ENCODE measurements at places on chromosomes 1 and 21.

- no peak for DNase-seq
Measured at GRCh38 chr1:57336793-57337192, 87.1 kb downstream of the DAB1 start.

DNA sequence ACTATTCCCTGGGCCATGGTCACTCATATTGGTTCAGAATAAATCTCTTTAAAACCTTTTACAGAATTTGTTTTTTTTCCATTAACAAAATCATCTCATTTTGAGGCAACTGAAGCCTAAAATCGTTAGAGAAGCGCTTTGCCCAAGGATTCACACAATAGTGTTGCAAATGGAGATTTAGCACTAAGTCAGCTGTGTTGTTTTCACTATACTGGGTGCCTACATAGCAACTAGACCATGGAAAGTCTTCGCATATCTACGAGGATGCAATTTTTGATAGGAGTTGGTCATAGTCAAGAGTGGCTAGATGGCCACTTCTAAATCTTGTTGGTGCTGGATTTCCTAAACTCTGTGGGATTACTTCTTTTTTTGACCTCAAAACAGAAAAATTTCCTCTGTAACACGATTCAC lies 530 bp upstream of the TIPRL start:
- DNase-seq, result no peak

DNA sequence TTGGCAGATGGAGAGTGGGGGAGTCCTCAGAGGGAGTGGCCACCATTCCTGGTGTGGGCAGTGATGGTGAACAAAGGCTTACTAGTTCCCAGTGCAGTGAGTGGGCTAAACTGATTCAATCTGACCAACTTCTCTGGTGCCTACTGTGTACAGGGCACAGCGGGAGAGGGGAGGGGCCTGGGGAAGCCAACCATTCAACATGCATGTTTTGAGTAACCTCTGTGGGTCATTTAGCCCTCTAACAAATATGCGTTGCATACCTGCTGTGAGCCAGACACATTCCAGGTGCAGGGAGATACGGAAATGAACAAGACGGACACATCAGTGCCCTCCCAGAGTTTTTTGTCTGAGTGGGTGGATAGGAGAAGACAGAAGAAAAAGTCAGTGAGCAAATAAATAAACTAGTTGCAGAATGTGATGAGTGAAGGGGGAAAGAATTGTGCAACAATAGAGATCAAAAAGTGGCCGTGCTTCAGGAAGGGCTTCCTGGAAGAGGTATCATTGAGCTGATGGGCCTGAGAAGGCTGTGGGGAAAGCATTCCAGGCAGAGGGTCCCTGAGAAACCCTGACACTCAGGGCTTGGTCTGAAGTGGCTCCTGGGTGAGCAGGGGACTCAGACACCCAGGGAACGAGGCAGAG lies 78.8 kb downstream of the EPHB2 start:
- DNase-seq, result no peak

DNA sequence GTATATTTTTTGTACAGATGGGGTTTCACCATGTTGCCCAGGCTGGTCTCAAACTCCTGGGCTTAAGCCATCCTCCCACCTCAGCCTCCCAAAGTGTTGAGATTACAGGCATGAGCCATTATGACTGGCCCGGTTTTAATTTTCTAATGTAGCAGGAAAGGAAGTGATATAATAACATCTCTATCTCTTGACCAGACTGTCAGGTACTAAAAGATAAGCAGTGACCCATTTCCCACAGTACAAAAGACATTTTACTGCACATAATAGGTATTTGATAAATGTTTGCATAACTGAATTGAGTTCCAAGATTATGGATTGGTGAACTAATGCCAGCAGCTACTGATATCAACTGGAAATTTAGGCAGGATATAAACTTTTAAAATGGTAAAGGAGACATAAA lies 4.0 kb downstream of the NVL start:
- DNase-seq, result no peak

DNA sequence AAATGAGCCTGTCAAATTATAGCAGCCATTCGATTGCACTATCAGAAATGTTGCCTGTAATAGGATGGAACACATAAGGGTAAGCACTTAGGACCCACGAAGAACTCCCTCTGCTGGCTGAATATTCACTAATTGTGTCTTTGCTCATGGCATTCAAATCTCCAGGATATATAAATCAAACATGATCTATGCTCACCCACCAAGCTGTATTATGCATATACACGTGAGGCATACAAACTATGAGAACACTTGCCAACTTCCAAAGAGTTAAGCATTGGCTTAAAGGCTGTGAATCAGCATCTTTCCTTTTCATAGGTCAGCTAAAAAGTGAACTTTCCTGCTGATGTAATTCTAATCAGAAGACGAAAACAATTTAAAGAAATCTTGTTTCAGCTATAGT lies 34.5 kb downstream of the TMPRSS15 start:
- no peak for DNase-seq
